Aorta (tissue), 5 donors: ENCODE measurements at places on chromosomes 1 and 21. TPM values are rescaled to one million over a fixed set of nuclear protein-coding genes. Genes with fewer than 3 reads are reported as not detected.

- no peaks in the 10 kb centered on the region for H3K27me3 ChIP-seq
- no peaks in the 10 kb centered on the region for H3K36me3 ChIP-seq
- DNase-seq, result no peak
Observed at GRCh38 chr1:162218975-162219374, 149.5 kb downstream of the NOS1AP start.

Gene APOBEC4
- polyA plus RNA-seq, result not detected

Gene CDK11B
- 44.7 TPM for polyA plus RNA-seq

Gene NBPF4
- polyA plus RNA-seq, result not detected

DNA sequence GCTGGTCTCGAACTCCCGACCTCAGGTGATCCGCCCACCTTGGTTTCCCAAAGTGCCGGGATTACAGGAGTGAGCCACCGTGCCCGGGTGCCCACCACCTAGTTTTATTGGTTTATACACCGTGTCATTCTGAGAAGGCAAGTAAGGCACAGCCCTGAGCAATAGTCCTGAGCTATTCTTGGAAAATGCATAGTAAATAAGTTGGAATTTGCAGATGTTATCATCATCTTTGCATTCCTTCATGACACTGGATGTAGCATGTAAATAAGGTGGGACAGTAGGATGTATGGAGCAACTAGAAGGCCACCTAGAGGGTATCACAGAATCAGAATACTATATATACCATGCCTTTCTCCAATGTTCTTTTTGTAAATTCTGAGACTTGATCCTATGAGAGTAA is 11.0 kb downstream of the TOR1AIP2 start:
- no peaks in the 10 kb centered on the region for H3K27me3 ChIP-seq
- H3K27ac ChIP-seq, result no peak overlapping the region
- peaks cover 5% of the 10 kb centered on the region for H3K36me3 ChIP-seq
- no peak for DNase-seq
- no peaks in the 10 kb centered on the region for H3K4me1 ChIP-seq

DNA sequence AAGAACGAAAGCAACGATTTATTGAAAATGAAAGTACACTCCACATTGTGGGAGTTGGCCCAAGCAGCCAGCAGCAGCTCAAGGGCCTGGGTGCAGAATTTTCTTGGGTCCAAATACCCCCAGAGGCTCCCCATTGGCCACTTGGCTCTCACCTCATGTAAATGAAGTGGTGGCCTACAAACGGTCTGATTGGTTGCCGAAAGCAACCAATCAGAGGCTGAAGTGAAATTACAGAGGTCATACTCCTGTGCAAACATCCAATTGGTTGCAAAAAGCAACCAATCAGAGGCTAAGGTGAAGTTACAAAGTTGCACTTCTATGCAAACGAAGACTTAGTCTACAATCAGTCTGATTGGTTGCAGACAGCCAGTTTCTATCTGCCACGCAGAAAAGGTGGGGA is 31.9 kb downstream of the FAM163A start:
- H3K27me3 ChIP-seq, result no peaks in the 10 kb centered on the region
- no peak overlapping the region for H3K4me3 ChIP-seq
- no peaks in the 10 kb centered on the region for H3K4me1 ChIP-seq
- no peak for DNase-seq
- no peaks in the 10 kb centered on the region for H3K36me3 ChIP-seq

- H3K27me3 ChIP-seq, result no peaks in the 10 kb centered on the region
- no peak for DNase-seq
- H3K4me1 ChIP-seq, result no peaks in the 10 kb centered on the region
- no peaks in the 10 kb centered on the region for H3K36me3 ChIP-seq
- H3K27ac ChIP-seq, result peak overlapping the region; percentile 37
Observed at GRCh38 chr1:182674346-182675246, 9.8 kb downstream of the RGS8 start.

GRCh38 chr1:910311-910880 is 13.3 kb upstream of the SAMD11 start:
- no peak overlapping the region for H3K27ac ChIP-seq
- peak; percentile 51 for DNase-seq
- no peaks in the 10 kb centered on the region for H3K27me3 ChIP-seq

Gene RCSD1
- polyA plus RNA-seq, result 9.9 TPM

DNA sequence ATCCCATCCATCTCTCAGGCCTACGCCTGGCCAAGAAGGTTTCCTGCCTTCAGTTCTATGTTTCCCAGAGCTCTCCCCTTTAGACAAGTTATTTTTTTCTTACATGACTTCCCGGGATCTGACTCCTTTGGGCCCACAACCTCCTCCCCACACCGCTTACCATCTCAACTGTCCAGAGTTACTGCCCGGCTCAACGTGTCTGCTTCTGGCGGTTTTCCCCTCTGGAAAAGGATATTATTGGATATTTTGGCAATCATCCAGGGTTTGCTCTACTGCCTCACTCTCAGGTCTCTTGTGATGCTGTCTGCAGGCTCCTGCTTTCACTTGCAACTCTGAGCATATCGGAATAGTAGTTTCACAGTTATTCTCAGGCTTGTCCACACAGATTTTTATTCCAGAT is 318.2 kb upstream of the CAMK1G start:
- no peaks in the 10 kb centered on the region for H3K4me1 ChIP-seq
- no peak for DNase-seq
- H3K4me3 ChIP-seq, result no peak overlapping the region
- no peaks in the 10 kb centered on the region for H3K27me3 ChIP-seq
- no peaks in the 10 kb centered on the region for H3K36me3 ChIP-seq

DNA sequence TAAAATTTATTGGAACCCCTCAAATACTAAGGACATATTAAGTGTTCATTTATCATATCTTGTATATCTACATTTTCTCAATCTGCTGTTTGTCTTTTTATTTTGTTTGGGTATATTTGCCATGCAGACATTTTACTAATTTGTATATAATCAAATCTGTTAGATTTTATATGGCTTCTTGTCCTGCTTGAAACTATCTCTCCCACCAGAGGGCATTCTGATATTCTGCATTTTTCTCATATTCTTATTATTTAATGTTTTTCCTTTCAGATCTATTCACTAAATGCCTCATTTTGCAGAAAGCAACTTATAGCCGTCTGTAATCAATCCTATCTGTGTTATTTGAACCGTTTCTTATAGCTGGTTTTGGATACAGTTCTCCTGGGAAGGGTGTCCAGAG is 745.5 kb downstream of the LRRIQ3 start:
- H3K4me1 ChIP-seq, result no peaks in the 10 kb centered on the region
- no peak for DNase-seq
- H3K27me3 ChIP-seq, result no peaks in the 10 kb centered on the region
- H3K36me3 ChIP-seq, result no peaks in the 10 kb centered on the region
- H3K27ac ChIP-seq, result no peak overlapping the region

Gene NPHP4
- 4.8 TPM for polyA plus RNA-seq

- H3K36me3 ChIP-seq, result no peaks in the 10 kb centered on the region
- H3K4me1 ChIP-seq, result no peaks in the 10 kb centered on the region
- H3K27me3 ChIP-seq, result no peaks in the 10 kb centered on the region
- DNase-seq, result no peak
Observed at GRCh38 chr1:81463936-81464837, 336.5 kb upstream of the ADGRL2 start.

- no peaks in the 10 kb centered on the region for H3K27me3 ChIP-seq
- DNase-seq, result no peak
- H3K4me1 ChIP-seq, result no peaks in the 10 kb centered on the region
- no peak overlapping the region for H3K27ac ChIP-seq
- H3K4me3 ChIP-seq, result no peak overlapping the region
Observed at GRCh38 chr1:68384872-68385411, 64.8 kb downstream of the RPE65 start.

Gene IL19
- not detected for polyA plus RNA-seq

DNA sequence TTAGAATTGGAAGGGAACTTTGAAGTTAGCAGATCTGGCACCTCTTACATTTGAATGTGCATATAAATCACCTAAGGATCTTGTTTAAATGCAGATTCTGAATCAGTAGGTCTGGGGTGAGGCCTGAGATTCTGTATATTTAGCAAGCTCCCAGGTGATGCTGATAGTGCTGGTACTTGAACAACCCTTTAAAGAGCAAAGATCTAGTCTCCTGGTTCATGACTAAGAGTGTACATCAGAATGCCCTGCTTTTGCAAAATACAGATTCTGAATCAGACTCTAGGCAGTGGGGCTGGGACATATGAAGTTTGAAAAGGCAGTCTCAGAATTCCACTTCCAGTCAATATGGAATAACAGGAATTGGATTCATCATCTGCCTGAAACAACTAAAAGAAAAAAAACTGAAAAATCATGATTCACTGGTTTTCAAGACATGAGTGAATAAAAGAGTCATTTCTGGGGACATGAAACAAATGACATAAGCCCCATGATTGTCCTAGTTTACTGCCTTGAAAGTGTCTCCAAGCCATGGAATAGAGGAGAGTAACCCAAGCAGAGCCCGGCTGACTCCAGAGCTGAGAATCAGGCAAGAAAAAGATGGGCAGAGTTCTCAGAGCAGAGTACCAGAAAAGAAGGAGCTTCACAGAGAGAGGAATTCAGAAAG is 149.6 kb upstream of the SGIP1 start:
- H3K4me1 ChIP-seq, result no peaks in the 10 kb centered on the region
- no peak for DNase-seq
- H3K27ac ChIP-seq, result no peak overlapping the region
- H3K36me3 ChIP-seq, result no peaks in the 10 kb centered on the region
- no peak overlapping the region for H3K4me3 ChIP-seq

DNA sequence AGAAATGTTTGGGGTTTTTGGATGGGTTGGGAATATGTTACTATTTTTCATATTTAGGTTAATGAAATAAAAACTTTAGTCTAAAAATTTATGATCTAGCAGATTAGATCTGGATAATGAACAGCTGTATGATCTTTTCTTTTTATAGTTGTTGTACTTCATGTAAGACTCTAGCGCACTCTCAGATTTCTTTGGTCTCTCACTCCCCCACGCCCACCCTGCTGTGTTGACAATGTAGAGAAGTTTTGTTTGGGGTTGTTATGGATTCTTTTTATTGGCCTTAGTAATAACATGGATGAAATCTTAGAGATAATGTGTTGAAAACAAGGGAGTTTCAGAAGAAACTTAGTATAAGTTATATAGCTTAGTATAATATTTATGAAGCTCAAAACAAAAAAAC is 5.5 kb downstream of the KLF18 start:
- no peaks in the 10 kb centered on the region for H3K36me3 ChIP-seq
- H3K27ac ChIP-seq, result no peak overlapping the region
- DNase-seq, result no peak
- no peak overlapping the region for H3K4me3 ChIP-seq

- H3K27me3 ChIP-seq, result no peaks in the 10 kb centered on the region
- no peaks in the 10 kb centered on the region for H3K4me1 ChIP-seq
- H3K27ac ChIP-seq, result no peak overlapping the region
- H3K4me3 ChIP-seq, result no peak overlapping the region
Observed at GRCh38 chr1:207261971-207262370, 59.5 kb upstream of the CD55 start.

- no peak overlapping the region for H3K27ac ChIP-seq
- H3K4me1 ChIP-seq, result no peaks in the 10 kb centered on the region
- no peak for DNase-seq
- H3K36me3 ChIP-seq, result no peaks in the 10 kb centered on the region
- H3K4me3 ChIP-seq, result no peak overlapping the region
Observed at GRCh38 chr1:75901371-75901770, 30.8 kb downstream of the ASB17 start.

GRCh38 chr21:37437376-37438080 is 71.0 kb downstream of the DYRK1A start:
- H3K4me3 ChIP-seq, result no peak overlapping the region
- H3K27ac ChIP-seq, result no peak overlapping the region
- H3K36me3 ChIP-seq, result no peaks in the 10 kb centered on the region

- H3K36me3 ChIP-seq, result no peaks in the 10 kb centered on the region
- no peaks in the 10 kb centered on the region for H3K27me3 ChIP-seq
- H3K4me1 ChIP-seq, result no peaks in the 10 kb centered on the region
- no peak overlapping the region for H3K4me3 ChIP-seq
- DNase-seq, result no peak
Observed at GRCh38 chr1:4597020-4597419, 57.4 kb upstream of the AJAP1 start.

DNA sequence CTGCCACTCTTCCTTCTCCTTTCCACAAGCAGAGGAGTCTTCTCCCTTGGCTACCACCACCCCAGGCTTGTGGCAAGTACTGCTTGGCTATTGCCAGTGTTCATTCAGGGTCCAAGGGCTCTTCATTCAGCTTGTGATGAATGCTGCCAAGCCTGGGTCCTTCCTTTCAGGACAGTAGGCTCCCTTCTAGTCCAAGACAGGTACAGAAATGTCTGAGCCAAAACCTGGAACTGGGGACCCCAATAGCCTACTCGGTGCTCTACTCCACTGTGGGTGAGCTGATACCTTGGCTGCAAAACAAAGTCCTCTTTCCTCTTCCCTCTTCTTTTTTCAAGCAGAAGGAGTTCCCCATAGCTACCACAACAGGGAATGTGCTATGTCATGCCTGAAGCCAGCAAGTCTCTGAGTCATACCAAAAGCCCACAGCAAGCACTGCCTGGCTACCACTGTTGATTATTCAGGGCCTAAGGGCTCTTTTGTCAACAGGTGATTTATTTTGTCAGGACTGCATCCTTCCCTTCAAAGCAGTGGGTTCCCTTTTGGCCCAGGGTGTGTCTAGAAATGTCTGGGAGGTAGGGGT is 268.9 kb downstream of the HHAT start:
- H3K27me3 ChIP-seq, result no peaks in the 10 kb centered on the region
- peak; percentile 51 for DNase-seq

- no peaks in the 10 kb centered on the region for H3K4me1 ChIP-seq
- H3K27ac ChIP-seq, result no peak overlapping the region
- no peak overlapping the region for H3K4me3 ChIP-seq
Observed at GRCh38 chr1:221697923-221698425, 43.9 kb downstream of the DUSP10 start.

DNA sequence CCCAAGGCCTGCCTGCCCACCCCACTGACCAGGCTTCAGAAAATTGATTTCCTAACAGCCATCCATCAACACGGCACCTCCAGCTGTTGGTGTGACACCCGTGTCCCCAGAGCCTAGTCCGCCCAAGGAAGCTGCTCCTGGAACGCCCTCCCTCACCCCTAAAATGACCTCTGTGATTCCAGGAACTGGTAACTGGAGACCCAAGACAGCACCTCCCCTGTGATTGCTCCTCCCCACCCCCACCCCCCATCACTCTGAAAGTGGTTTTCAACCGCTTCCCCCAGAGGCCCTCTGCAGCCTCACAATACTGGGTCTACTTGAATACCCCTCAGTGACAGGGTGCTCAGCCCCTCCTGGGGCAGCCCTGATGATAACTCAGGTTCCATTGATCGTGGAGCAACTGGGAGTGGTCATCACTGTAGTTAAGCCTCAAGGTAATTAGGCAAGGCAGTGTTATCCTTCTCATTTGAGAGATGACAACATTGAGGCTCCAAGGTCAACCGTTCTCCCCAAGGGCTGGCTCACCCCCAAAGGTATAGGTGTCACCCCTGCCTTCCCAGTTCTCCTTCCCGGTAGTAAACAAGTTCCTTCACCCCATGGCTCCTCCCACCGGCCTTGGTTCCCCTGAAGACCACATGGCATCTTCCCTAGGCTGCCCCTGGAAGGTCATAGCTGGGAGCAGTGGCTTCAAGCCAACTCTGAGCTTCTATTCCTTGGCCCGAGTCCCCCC is 52.0 kb downstream of the TAS1R2 start:
- DNase-seq, result no peak
- H3K27ac ChIP-seq, result no peak overlapping the region
- no peaks in the 10 kb centered on the region for H3K4me1 ChIP-seq
- H3K36me3 ChIP-seq, result no peaks in the 10 kb centered on the region
- H3K4me3 ChIP-seq, result no peak overlapping the region
